ENCODE measurements at places on chromosomes 6 and 20.

- DNase-seq = no peak
Observed at GRCh38 chr6:137493218-137494038, 766 bp downstream of the OLIG3 start.

- DNase-seq = no peak
Observed at GRCh38 chr20:1394686-1395085, 1.8 kb upstream of the FKBP1A start.

DNA sequence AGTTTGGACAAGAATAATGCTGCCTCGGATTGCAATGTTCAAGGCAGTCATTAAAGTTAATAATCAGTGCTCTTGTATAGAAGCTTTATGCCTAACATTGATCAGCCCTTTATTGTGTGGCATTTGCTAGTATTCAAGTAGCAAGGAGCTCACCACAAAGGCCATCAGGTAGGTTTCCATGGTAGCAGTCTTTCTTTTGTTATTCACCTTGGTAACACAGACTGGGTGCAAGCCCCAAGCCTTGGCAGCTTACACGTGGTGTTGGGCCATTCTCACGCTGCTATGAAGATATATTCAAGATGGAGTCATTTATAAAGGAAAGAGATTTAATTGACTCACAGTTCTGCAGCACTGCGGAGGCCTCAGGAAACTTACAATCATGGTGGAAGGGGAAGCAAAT lies 149.3 kb downstream of the ADAT2 start:
- no peak for DNase-seq

- no peak for DNase-seq
Observed at GRCh38 chr20:20214757-20215275, 153.1 kb upstream of the INSM1 start.

DNA sequence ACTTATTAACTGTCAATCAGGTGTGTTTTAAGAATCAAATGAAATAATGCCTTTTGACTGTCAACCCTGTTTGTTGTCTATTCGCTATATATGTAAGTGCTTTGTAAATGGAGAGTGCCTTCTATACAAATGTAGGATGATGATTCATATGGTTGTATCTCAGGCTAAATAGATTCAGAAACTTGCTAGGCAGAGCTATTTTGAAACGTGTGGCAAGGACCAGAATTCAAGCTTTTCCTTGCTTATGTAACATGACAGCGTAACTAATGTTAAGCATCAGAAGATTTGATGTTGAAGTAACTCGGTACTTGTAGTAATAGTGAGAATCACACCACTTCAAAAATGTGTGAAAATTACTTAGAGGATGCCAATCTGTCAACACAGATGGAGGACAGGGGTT lies 3.4 kb downstream of the OGFRL1 start:
- no peak for DNase-seq

DNA sequence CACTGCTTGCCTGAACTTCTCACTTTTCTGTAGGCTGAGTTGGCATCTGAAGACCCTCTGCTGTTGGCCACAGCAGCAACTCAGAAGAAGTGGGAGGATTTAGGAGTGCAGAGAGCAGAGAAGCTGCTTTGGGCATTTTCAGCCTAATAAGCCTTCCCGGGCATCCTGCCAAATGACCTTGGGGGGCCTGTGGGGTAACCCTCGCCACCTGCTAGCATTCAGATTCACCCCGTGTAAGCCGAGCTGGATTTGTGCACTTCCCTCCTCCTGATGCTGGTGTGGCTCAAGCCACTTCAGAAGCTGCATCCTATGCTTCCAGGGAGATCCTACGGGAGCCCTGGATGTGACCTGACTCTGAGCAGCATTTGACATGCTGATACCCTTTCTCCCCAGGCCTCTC lies 114.8 kb downstream of the LRFN2 start:
- DNase-seq = no peak

- no peak for DNase-seq
Observed at GRCh38 chr20:42889517-42889916, 300.2 kb downstream of the PTPRT start.

DNA sequence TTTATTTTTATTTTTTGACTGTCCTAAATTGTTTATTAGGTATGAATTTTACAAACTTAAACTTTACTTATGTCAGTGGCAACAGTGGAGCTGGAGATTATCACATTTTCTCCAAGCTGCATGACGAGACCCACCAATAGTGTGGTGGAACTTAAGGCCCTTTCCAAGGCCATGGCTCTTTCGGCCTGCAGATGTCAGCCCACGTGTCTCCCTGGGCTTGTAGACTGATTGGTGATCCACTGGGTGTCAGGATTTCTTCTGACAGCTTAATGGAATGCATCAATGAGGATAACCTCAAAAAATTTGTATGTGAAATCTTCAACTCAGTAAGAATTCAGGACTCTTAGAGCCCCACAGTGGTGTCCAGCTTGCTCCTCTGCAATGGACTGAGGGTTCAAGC lies 32.3 kb upstream of the OVOL2 start:
- DNase-seq = no peak

DNA sequence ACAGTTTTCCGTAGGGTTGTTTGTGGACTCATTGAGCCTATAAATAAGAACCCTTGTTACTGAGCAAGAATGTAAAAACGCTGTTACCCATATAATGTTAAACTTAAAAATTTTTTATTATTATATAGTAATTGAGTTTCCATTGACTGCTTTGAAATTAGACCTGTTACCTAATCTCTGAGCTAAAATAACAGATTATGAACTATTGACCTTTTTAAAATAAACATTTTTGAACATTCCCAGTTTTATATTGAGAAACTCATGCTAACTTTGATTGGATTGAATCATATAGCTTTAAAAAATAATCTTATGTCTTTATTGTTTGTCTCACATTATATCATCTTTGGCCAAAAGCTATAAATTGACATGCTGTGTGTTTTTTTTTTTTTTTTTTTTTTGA lies 95.5 kb downstream of the CD2AP start:
- DNase-seq = no peak

- no peak for DNase-seq
Observed at GRCh38 chr6:84618836-84619235, 145.6 kb downstream of the TBX18 start.

DNA sequence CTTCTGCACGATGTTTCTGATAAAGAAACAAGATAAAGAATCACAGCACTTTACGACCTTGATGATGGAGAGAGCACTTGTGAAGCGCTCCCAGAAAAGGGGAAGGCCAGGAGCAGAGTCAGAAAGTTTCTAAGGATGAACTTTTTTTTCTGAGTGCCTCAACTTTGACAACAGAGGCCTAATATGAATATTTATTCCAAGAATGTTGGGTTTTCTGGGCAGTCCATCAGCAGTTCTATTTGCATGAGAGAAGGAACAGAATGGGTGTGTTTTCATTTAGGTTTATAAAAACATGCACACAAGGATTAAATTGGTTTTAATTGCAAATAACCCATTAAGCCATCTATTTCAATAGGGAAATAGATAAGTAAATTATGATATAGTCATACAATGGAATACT lies 204.9 kb downstream of the SIM1 start:
- DNase-seq = no peak

DNA sequence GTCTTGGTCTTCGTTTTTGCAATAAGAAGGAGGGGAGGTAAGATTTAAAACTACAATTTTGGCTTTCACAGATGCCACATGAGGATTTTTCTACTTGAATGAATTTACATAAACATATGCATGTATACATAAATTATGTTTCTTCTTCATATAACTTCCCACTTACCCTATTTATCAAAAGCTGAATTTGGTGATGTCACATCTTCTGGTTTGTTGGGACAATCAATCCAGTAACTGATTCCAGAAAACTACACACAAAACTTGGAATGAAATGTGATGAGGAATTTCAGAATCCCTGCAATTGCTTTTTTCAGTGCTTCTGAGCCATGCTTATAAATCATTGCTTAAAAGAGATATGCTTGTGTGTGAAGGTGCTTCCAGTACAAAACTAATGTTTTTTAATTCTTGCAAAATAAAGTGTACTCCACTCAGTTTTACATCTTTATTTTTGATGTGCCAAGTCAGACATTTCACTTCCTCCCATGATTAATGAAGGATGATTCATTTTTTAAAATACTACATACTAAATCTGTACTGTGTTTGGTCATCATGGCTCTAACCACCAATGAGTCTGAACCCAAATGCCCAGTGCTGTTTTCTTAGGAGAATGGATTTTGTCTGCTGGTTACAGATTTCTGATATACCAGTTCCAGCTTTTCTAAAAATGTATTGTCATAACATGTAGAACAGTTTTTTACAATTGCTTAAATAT lies 32.1 kb upstream of the RIN2 start:
- DNase-seq = no peak

DNA sequence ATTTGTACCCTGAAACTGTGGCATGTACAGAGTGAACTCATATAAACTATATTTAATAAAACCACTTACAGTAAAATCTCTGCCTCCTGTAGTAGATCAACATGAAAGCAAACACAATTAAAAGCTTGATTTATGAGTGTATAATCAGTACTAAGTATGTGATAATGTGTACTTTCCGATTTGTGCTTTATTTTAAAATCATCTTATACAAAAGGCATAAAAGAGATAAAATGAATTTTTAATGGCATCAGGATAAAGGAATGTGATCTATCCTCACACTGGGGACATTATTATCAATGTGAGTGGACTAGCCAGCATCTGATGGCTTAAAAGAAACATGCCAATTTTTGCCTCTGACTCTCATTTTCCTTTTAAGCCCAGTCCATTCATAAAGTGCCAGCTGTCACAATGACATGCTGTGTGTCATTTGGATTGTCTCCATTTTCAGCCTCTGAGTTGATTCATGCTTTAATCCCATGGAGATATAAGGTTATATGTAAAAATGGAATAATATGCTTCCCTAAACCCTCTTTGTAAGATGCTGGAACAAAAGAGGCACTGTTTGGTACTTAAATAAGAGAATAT lies 831.6 kb upstream of the EYS start:
- DNase-seq = no peak

Measured in stimulated activated CD8-positive, alpha-beta memory T cell treated with anti-CD3 and anti-CD28 coated beads, Interleukin-15, amount 100 ng/mL, for 48 hours (primary cell).